Temporal lobe (tissue), 4 donors: ENCODE measurements at places on chromosomes 7 and 10. TPM values are rescaled to one million over a fixed set of nuclear protein-coding genes. Genes with fewer than 3 reads are reported as not detected.

KLHDC10 gene
- total RNA-seq: 61.0 TPM

PPP1R17 gene
- total RNA-seq: 3.0 TPM

SOSTDC1 gene
- 19.2 TPM for total RNA-seq

CPA2 gene
- not detected for total RNA-seq

DNAJC30 gene
- 2.2 TPM for total RNA-seq

RSPH10B2 gene
- total RNA-seq: 2.2 TPM

NME8 gene
- total RNA-seq: not detected

HOGA1 gene
- 0.25 TPM for total RNA-seq

NRAP gene
- not detected for total RNA-seq

PTPN12 gene
- 93.7 TPM for total RNA-seq

ADAM22 gene
- total RNA-seq: 73.5 TPM

SLC39A12 gene
- 2.2 TPM for total RNA-seq

PLA2G12B gene
- not detected for total RNA-seq

NPSR1 gene
- total RNA-seq: not detected

VSTM2A gene
- 56.8 TPM for total RNA-seq

CLCN1 gene
- total RNA-seq: not detected

PRTFDC1 gene
- 24.3 TPM for total RNA-seq

ARHGEF35 gene
- 0.49 TPM for total RNA-seq

STEAP4 gene
- 0.25 TPM for total RNA-seq

PRPS1L1 gene
- total RNA-seq: not detected

CHRM2 gene
- 6.4 TPM for total RNA-seq

C7orf57 gene
- 1.2 TPM for total RNA-seq

UPP1 gene
- 2.5 TPM for total RNA-seq

PNLIPRP1 gene
- not detected for total RNA-seq

MBL2 gene
- total RNA-seq: not detected

CUZD1 gene
- 0.98 TPM for total RNA-seq

CALML3 gene
- not detected for total RNA-seq

VSIR gene
- total RNA-seq: 5.4 TPM

STK32C gene
- 21.9 TPM for total RNA-seq

TDRD1 gene
- total RNA-seq: 0.25 TPM

TAS2R4 gene
- 3.4 TPM for total RNA-seq

CLDN4 gene
- total RNA-seq: 0.25 TPM

TRPV5 gene
- not detected for total RNA-seq

LIPK gene
- not detected for total RNA-seq

PAPOLB gene
- 0.74 TPM for total RNA-seq

SEMA4G gene
- 14.8 TPM for total RNA-seq

SPDYE16 gene
- 0.25 TPM for total RNA-seq

SPAM1 gene
- total RNA-seq: not detected

UBE2D1 gene
- total RNA-seq: 32.0 TPM

CYP26C1 gene
- total RNA-seq: 0.25 TPM

ANKRD26 gene
- 17.2 TPM for total RNA-seq

EGFR gene
- total RNA-seq: 18.4 TPM

CYP3A7 gene
- not detected for total RNA-seq

ZFAND4 gene
- total RNA-seq: 11.8 TPM

MKLN1 gene
- total RNA-seq: 39.8 TPM

CLDN12 gene
- 27.8 TPM for total RNA-seq

ETV1 gene
- total RNA-seq: 34.4 TPM

SFTPA1 gene
- total RNA-seq: not detected

TLX1 gene
- total RNA-seq: not detected

MRLN gene
- 0.49 TPM for total RNA-seq

CCL26 gene
- not detected for total RNA-seq

FBXL13 gene
- 3.9 TPM for total RNA-seq
